ENCODE measurements at places on chromosomes 1 and 21.

- DNase-seq, result no peak
Observed at GRCh38 chr1:218361298-218362065, 16.3 kb downstream of the TGFB2 start.

- DNase-seq, result no peak
Observed at GRCh38 chr1:31703431-31704270, at the start of gene COL16A1. TSS of gene COL16A1 (minus strand) at chr1:31704017. CDS start at chr1:31702193, 1,824 bp downstream.

- DNase-seq, result no peak
Observed at GRCh38 chr1:73998348-73998959, 199.5 kb downstream of the LRRIQ3 start.

GRCh38 chr1:54010415-54011117 is 7.4 kb downstream of the LDLRAD1 start:
- no peak for DNase-seq

GRCh38 chr1:30786264-30786991 is 28.9 kb upstream of the LAPTM5 start:
- DNase-seq, result no peak

- no peak for DNase-seq
Observed at GRCh38 chr1:5933676-5934057, 58.6 kb downstream of the NPHP4 start.

GRCh38 chr1:224499204-224499603 is 64.6 kb upstream of the WDR26 start:
- no peak for DNase-seq

DNA sequence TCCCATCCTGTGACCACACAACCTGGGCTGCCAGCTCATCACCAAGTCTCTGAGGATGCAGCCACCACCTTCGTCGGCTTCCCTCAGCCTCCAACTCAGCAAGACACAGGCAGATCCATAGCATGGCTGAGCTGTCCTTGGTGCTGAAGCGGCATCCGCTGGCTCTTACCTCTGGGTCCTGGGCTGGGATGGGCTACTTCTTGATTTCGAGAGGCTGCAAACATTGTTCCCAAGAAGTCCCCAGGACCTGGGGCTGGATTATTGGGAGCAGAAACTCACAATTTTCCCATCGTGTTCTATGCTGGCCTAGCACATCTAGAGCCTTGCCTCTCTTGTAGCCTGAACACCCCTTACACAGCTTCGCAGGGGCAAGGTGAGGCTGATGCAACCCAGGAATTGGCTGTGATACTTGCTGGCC is 24.9 kb upstream of the C1QA start:
- no peak for DNase-seq

GRCh38 chr1:71706029-71706671 is 576.2 kb downstream of the NEGR1 start:
- DNase-seq, result no peak

DNA sequence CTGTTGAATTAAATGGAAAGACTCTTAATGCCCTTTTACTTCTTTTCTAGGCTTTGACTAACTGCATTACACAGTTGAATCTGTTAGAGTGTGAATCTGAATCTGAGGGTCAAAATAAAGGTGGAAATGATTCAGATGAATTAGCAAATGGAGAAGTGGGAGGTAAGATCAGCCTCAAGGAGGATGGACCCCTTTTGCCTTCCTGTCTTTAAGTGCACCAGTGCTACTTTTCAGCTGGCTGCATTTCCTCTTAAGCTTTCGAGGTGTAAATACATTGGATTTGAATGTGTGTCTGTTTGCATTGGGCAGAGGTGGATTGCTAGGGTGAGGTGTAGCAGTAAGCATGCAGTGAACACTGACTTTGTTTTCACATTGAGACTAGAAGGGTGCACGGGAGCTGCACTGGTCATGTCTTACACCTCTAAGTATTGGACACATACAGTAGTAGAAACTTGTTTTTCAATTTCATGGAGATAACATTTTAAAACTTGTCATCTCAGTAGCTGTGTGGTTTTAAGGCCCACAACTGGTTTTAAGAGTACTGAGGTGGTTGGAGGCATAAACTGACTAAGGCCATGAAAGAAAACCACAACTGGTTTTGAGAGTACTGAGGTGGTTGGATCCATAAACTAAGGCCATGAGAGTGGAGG is 35.4 kb downstream of the MIA3 start:
- DNase-seq, result no peak

GRCh38 chr1:100445565-100445964 is 92.4 kb upstream of the GPR88 start:
- DNase-seq, result no peak

GRCh38 chr1:14915356-14916054 is 238.0 kb upstream of the TMEM51 start:
- DNase-seq, result peak; percentile 9

GRCh38 chr1:186812570-186812969 is 16.2 kb upstream of the PLA2G4A start:
- no peak for DNase-seq

DNA sequence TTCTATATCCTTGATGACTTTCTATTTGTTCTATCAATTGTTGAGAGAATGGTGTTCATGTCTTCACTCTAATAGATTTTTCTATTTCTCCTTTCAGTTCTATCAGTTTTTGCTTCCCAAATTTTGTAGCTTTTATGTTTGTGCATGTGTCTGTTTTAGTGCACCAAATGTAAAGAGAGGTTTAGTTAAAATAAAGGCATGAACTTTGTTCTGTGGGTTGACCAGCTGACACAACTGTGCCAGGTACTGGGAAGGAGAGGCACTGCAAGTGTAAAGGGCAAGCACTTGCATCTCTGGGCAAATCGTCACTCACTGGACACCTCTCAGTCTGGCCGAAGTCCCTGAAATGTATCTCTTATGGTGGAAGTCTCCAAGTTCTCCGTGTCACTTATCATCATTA is 38.6 kb upstream of the ABCD3 start:
- DNase-seq, result no peak

DNA sequence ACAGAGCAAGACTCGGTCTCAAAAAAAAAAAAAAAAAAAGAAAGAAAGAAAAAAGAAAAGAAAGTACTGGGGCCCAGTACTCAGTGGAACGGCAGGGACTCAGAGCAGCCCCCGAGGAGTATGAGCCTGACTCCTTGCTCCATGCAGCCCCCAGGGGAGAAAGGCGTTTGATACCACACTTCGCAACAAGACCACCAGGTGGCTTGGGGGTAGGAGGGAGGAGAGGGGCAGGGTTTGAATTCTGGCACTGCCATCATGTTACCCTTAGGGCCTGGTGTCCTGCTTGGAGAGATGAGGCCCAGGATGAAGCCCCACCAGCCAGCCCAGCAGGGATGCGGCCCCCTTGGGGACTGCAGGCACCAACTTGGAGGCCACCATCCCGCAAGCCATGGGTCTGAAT is 321.3 kb upstream of the VAMP3 start:
- no peak for DNase-seq

DNA sequence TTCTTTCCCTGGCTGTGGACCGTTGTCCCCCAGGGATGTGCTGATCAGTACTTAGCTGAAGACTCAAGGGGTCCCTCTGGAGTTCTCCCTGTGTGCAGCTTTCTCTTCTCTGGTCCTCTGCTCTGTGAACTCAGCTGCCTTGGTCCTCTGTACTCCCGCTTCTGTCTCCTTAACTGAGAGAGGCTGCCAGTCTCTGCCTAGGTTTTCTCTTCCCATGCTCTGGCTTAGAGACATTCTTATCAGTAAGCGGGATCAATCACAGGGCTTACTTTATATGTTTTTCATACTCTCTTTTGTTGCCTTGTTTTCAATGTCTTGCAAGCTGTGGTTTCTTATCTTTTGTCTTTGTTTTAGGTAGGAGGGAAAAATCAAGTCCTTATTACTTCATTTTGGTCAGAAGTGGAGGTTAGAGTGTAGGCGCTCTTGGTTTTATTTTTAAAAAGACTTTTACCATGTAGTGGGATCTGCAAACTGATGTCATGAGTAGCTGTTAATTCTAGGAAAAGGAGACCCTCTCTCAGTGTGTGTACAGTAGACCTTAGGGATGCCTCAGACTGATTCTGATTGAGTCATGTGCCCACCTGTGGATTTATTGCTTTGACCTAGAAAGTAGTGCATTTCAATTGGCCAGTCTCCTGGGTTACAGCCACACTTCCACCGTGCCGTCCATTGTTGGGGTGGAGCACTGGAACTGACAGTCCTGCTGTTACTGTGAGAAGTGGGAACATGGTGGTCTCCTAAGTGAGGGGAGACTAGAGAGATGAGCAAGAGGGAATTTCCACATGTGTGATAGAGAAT is 46.6 kb downstream of the TTC3 start:
- no peak for DNase-seq

- DNase-seq, result no peak
Observed at GRCh38 chr1:220487297-220487820, 40.6 kb upstream of the MARK1 start.

DNA sequence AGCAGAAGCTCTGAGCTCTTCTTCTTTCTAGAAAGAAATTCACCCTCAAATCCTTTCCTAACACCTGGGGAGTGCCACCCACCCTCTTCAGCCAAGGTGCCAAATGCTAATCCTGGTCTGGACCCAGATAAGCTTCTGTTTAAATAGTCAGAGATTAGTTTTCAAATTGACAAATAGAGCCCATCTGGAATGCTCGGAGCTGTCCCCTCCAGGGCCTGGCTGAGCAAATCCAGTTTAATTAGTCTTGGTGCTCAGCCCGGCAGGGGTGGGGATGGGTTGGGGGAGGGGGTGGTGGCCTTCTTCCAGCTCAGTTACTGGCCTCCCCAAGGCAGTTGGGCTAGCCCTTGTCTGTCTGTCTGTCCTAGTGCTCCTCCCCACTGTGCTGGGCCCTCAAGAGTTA is 269.5 kb downstream of the GRIK3 start:
- no peak for DNase-seq

DNA sequence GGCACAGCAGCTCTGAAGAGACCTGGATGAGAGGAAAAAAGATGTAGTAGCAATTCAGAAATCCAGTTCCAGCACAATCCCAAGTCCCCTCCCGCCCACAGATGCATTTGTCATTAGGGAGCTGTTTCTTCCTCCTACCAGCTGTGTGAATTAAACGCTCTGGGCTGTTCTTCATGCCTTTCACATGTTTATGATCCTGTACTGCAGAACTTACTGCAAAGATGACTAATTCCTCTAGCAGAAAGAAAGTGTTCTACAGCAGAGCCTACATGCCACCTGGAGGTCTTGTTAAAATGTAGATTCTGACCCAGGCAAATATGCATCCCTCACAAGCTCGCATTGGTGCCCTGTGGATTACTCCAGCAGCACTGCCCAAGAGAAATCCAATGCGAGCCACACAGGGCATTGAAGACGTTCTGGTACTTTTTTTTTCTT is 6.5 kb downstream of the ENO1 start:
- DNase-seq, result no peak

DNA sequence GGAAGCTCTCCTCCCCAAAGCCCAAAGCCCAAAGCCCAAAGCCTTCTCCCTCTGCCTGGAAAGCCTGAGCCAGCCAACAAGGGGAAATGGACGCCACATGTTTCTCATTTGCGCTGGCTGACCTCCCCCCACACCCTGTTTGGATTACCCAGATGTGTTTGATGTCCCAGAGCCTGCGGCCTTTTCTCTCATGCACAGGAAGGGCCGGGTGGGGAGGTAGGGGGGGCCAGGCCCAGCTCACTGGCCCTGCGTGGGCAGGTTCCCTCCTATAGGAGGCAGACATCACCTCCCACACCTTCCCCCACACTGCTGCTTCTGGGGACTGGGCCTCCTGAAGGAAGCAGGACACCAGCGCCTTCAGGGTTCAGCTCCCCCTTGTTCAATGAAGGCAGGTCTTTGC is 116.3 kb downstream of the NAV1 start:
- DNase-seq, result no peak

DNA sequence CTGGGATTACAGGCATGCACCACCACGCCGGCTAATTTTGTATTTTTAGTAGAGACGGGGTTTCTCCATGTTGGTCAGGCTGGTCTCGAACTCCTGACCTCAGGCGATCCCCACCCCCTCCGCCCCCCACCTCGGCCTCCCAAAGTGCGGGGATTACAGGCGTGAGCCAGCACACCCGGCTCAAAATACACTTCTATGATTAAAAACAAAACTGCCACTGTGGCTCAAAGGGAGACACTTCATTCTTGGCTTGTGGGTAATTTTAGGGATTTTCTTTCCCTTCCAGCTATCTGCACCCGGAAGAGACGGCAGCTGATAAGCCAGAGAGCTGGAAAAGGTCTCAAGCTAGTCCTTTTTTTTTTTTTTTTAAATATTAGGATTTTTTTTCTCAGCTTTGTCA is 24.5 kb downstream of the TMPRSS2 start:
- no peak for DNase-seq

- DNase-seq, result no peak
Observed at GRCh38 chr1:46516200-46516950, 26.7 kb downstream of the DMBX1 start.

DNA sequence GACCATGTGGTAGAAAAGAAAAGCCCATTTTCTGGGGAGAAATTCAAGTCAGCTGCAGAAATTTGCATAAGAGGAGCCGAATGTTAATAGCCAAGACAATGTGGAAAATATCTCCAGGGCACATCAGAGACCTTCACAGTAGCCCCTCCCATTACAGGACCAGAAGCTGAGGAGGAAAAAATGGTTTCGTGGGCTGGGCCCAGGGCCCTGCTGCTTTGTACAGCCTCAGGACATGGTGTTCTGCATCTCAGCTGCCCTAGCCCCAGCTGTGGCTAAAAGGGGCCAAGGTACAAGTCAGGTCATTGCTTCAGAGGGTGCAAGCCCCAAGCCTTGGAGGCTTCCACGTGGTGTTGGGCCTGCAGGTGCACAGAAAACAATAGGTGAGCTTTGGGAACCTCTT is 108.3 kb downstream of the DMRTB1 start:
- no peak for DNase-seq

GRCh38 chr1:162892906-162893611 is 32.1 kb upstream of the CCDC190 start:
- DNase-seq, result no peak
